ENCODE measurements at places on chromosomes 11 and 22.

- DNase-seq = no peak
These were observed 15.3 kb downstream of the LINC01488 start for GRCh38 chr11:69496631-69497220.

DNA sequence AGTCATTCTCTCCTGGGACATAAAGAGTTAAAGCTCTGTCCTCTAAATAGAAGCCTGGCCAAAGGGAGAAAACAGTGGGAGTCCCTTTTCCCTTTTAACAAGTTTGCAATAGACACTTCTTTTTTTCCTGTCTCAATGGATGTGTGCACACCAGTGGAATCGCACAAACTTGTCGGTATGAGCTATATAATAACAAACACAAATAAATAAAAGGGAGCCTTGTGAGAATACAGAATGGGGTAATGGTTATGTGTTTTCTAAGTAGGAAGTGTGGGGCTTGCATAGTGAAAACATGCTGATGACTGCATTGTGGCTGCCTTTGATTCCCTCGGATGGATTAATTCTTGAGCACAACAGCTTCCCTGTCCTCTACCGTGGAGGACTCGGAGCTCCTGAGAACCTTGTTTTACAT is 131.9 kb downstream of the WNT7B start:
- no peak for DNase-seq

DNA sequence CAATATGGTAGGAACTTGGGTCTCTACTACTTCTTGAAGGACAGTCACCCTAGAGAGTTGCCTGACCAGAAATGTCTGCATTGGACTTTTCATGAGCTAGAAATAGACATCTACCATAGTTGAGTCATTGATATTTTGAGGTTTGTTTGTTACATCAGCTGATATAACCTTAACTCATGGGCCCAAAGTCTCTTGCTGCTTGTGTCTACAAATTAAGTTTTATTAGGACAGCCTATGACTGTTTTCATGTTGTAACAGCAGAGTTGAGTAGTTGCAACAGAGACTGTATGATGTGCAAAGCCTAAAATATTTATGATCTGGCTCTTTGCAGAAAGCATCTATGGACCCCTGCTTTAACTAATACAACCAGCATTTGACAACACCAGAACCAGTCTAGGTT is 155.3 kb downstream of the MIAT start:
- no peak for DNase-seq

- DNase-seq = no peak
These were observed 4.9 kb upstream of the ZBED4 start for GRCh38 chr22:49848690-49849160.

DNA sequence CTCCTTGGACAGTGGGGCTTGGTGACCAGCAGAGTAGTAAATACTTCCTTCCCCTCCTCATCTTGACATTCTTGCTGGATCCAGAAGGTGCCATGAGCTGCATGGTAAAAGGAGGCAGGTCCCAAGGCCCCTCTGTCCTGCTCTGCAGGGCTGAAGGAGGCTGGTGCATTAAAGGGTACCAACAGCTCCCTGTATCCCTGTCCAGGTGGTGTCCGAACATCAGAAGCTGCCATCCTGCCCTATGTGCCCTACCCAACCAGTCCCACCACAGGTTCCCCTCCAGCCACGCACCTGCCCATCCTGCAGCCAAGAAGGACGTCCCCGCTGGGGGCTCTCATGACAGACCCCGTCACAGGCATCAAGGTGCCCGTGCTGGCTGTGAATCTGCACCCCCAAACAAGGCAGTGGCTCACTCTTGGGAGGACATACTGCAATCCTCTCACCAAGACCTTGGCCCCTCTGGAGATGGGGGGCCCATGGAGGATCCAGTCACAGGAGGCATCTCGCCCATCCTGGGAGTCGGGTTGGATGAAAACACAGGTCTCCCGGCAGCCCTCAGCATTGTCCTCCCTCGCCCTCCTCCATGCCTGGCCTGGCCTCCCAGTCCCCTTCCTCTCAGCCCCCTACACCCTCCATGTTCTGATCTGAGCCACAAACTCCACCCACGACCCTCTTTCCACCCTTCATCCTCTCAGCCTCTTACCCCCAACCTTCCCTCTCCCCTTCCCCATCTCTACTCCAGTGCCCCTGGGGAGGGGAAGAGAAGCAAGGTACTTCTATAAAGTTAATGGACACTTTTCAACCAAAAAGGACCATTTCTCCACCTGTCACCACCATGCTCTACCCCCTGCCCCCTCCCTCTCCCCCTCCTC is 55.1 kb downstream of the BTG4 start:
- no peak for DNase-seq

- DNase-seq = no peak
These were observed 10.2 kb downstream of the TUBA8 start for GRCh38 chr22:18120857-18121256.

DNA sequence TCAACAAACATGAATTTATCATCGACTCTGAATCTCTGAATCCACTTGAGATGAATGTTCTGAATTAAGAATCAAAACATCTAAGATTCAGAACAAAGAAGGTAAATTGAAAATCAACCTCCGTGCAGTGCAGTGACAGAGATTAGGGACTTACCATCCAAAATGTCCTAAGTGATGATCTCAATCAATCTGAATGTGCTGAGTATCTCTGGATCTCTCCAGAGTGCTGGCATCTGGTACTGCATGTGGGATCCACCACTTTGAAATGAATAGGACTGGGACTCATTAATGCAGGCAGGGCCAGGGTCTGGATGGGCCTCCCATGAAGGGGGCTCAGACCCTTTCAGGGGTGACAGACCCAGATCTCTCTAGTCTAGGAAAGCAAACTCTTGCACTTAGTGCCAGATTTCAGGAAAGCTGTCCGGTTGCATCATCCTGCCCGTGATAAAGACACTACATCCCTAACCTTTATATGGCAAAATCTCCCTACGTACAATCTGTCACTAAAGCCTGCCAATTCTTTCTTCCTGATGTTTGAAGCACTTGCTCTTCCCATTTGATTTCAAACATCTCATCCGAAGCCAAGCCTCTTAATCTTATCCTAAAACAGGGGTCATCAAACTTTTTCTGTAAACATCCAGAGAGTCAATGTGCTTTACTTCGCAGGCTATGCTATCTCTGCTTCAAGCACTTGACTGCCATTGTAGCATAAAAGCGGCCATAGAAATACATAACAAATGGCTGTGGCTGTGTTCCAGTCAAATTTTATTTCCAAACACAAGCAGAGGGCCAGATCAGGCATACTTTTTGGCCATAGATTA is 263.3 kb downstream of the LARGE1 start:
- no peak for DNase-seq

- DNase-seq = no peak
These were observed 7.0 kb upstream of the PRG2 start for GRCh38 chr11:57397394-57397990.

DNA sequence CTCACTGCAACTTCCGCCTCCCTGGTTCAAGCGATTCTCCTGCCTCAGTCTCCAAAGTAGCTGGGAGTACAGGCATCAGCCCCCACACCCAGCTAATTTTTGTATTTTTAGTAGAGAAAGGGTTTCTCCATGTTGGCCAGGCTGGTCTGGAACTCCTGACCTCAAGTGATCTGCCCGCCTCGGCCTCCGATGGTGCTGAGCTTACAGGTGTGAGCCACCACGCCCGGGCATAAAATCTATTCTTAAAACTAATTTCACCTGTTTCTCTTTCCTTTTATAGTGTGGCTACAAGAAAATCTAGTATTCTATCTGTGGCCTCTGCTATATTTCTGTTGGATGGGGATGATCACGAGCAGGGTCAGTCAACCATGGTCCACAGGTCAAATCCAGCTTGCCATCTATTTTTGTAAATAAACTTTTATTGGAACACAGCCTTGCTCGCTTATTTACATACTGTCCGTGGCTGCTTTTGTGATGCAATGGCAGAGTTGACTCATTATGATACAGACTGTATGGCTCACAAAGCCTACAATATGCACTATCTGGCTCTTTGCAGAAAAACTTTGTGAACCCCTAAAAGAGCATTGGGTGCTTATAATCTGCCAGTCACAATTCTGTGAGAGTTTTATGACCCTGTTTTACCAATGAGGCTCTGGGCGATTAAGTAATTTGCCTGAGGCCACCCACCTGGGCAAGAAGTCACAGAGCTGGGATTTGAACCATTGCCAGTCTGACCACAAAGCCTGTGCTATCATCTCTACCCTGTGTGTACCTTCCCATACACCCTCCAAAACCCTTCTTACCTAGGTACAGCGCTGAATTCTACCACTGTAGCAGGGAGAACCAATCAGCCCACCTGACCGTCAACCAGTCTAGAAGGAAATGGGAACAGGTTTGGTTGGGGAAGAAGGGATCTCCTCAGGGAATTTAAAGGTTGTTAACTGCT is 28.3 kb downstream of the SLC1A2 start:
- DNase-seq = no peak

- no peak for DNase-seq
These were observed 274.9 kb upstream of the MPPED2 start for GRCh38 chr11:30861064-30861463.

DNA sequence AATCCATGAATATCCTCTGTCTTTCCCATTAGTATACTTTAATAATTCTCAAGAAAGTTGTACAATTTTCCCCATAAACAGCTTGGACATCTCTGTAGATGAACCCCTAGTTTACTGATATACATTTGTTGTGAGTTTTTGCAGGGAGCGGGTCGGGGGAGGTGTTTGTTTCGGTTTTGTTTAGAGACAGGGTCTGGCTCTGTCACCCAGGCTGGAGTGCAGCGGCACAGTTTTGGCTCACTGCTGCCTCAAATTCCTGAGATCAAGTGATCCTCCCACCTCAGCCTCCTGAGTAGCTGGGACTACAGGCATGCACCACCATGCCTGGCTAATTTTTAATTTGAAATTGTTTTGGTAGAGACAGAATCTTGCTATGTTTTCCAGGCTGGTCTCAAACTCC is 57.6 kb downstream of the IGLL5 start:
- no peak for DNase-seq

GRCh38 chr11:118095967-118096367 is 9.2 kb upstream of the SMIM35 start:
- no peak for DNase-seq

- no peak for DNase-seq
These were observed 9.9 kb downstream of the EIF1AD start for GRCh38 chr11:65992056-65992455.

GRCh38 chr11:80916173-80916798 is 1475.5 kb upstream of the TENM4 start:
- no peak for DNase-seq

- DNase-seq = no peak
These were observed 120.1 kb downstream of the PARVA start for GRCh38 chr11:12497431-12497830.

GRCh38 chr11:67411785-67412152 is 3.7 kb upstream of the CARNS1 start:
- DNase-seq = peak; percentile 39

- DNase-seq = no peak
These were observed 38.6 kb upstream of the SC5D start for GRCh38 chr11:121253951-121254350.

DNA sequence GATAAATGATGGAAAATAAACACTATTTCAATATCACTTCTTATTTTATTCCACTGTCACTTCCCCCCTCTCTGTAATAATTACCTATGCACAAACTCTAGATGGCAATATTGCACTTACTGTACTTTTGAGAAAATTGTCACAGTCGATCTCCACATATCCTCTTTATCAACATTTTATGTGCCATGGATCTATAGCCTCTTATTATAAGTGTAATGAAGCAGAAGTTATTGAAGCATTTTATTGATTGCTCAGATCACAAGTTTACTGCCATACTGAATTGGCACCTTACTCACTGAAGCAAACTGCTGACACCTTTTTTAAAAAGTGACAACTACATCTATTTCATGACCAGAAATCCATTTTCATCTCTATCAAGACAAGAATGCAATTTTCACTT is 133.4 kb downstream of the DCDC1 start:
- DNase-seq = no peak

DNA sequence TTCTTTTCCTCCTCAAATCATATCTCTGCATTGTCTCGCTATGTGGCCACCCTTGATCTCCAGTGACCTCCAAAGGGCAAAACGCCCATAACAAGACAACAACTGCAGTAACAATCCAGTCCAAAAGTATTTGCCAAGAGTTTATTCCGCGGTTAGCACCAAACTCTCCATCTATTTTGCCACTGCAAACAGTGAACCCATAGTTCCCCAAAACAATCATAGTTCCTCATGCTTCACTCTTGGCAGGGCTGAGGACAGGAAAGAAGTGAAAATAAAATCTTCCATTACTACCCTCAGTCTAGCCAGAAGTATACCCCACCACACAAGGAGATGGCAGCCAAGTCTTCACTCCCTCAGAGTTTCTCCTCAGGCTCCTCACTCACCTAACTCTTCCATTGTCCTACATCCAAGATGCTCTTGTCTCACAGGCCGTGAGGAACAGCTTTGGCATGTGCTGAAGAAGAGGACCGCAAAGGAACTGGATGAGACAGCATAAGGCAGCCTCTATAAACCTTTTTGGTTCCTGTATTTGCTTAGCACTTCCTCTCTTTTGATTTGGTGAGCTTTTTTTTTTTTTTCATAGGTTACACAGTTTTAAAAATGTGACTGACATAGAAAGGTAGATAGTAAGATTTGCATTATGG is at the start of gene LPXN:
TSS of gene LPXN (minus strand) at position 480 of the 644 bp plus-strand sequence. CDS start at position 396, 84 bp downstream.
- no peak for DNase-seq

DNA sequence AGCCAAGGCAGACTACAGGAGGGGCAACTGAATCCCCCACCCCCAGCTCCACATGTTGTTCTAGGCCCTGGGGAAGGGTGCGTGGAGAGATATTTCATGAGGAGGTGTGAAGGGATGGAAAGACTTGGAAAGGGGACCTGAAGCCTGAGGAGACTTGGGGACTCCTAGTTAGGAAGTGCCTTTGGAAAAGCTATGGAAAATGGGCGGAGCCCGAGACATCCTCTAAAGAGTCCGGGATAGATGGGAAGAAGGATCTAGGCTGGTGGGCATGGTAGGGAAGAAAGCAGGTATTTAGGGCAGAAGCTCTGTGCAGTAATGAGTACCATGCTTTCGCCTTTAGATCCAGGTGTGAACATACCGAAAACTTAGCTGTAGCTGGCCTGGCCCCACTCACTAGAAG is 15.0 kb upstream of the CYP2R1 start:
- DNase-seq = no peak

DNA sequence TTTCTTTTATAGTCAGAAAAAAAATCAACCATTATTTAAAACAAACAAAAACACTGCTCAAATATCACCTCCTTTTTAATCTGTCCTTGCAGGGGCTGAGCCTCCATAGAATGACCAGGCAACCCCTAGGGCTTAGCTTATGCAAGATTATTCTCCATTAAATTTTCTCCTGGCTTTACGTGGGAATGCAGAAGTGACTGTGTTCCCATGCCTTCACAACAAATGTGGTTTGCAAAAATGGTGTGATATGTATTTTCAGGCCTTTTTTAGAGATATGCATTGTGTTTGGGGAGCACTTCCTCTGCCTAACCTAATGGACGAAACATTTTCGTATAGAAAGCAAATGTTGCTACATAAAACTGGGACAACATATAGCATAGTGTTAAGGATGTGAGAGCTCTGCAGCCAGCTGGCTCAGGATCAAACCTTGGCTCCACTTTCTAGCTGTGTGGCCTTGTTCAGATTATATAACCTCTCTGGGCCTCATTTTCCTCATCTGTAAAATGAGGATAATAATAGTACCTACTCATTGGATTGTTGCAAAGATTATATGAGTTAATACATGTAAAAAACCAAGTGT is 82.6 kb downstream of the PARVA start:
- no peak for DNase-seq

GRCh38 chr22:29030016-29030617 is 31.5 kb downstream of the C22orf31 start:
- no peak for DNase-seq
